ENCODE measurements at places on chromosomes 12 and 14.

- DNase-seq: no peak
Measured at GRCh38 chr12:52050116-52050757, 1.0 kb upstream of the NR4A1 start.

DNA sequence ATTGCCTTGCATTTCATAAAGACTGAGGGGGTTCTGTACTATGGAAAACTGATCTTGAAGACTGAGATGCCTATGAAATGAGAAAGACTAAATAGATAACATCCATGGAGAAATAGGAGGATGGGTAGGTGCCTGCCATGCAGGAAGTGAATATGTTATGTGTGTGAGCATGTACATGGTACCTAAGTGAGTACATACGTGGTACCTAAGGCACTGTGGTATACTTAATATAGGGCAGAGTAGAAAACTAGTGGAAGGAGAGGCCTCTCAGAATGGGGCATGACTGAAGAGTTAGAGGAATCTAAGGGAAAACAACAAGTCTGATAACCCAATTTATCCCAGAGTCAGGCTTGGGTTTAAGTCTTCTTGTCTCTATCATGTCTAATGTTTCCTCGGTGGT is 161.8 kb upstream of the DCN start:
- DNase-seq: no peak

DNA sequence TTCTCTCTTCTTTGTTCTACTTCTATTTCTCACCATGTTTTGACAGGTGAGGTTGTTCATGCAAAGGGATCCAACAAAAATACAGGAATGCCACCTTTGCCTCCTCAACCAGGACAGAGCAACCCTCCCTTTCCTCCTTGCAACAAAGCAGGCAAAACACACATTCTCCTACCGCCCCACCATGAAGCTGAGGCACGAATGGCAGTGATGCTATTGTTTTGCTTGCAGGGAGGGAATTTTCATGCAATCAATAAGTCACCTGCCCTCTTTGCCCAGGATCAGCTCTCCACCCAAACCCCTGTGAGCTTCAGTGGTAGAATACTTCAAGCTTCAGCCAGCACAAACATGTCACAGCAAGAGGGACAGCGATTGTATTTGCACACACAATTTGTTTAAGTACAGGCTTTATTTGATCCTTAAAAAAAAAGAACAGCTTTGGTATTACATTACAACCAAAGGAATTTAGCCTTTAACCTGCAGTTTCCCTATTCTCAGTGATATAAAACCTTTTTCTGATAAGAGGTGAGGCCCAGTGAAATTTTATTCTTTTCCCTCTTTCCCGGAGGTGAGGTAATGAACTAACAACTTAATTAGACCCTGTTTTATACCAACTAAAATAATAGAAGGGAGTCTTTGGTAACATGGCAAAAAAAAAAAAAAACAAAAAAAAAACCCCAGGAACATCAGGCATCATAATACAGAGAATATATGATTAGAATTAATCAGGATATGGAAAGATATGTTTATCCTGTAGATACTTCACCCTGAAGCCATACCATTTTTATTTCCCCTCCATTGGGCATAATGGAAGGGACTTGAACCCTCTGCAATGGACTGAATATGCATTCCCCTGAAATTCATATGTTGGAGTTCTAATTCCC is 87.0 kb upstream of the EEA1 start:
- DNase-seq: no peak

DNA sequence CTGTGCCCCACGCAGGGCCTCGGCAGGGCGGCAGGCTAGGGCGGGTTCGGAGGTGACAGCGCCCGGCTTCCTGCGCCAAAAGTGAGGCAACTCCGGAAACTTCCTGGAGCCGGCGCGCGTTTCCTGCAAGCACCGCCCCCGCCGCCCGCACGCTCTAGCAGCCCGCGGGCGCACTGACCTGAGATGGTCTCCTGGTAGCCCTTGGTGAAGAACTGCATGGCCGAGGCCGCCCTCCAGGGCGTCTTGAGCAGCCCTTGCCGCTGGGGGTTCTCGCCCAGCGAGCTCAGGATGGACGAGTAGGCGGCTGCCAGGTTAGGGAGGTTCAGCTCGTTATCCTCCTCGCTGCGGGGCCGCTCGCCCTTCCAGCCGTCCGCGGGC is 494 bp downstream of the GCH1 start:
- DNase-seq: peak; percentile 78

GRCh38 chr12:75823475-75823874 is 208.1 kb downstream of the PHLDA1 start:
- DNase-seq: no peak

DNA sequence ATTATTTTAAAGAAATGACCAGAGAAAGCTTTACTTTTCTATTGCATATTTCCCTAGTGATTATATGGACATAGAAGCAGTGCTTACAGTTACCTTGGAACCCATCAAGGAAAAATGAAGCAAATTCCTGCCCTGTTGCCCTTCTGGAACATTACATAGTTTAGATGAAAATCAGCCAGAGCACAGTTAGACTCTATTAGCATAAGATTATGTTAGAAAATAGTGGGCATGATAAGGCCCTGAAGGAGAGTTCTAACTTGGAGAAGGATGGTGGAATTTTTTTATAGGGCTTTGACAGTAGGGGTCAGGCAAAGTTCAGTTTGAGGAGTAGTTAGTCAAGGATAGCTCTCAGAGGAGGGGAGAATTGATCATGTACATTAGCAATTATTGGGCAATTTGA is 74.3 kb downstream of the FUT8 start:
- no peak for DNase-seq

- no peak for DNase-seq
Measured at GRCh38 chr14:99028521-99028920, 243.5 kb downstream of the BCL11B start.

- no peak for DNase-seq
Measured at GRCh38 chr14:61923348-61923747, 161.1 kb downstream of the SNAPC1 start.

DNA sequence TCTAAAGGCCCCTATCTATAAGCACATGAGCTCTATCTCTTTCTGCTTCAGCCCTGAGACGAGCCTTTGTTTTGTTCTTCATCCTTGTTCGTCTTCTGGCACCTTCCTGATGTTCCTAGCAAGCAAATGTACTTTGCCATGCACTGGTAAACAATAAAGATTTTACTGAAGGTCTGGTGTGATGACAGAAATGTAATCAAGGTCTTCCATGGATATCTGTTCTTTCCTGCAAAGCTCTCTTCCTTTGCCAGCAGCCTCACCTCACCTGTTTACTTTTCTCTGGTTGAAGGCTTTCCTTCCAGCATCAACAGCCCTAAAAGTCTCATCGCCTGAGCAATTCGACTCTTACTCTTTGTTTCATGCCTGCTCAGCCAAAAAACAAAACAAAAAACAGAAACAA is 330.3 kb downstream of the PCNX1 start:
- DNase-seq: no peak

GRCh38 chr12:56258068-56258819 is at the start of gene ANKRD52:
Gene ANKRD52, minus strand, starts transcription at chr12:56258384. Its CDS starts 115 bp downstream, at chr12:56258269.
- peak; percentile 77 for DNase-seq

DNA sequence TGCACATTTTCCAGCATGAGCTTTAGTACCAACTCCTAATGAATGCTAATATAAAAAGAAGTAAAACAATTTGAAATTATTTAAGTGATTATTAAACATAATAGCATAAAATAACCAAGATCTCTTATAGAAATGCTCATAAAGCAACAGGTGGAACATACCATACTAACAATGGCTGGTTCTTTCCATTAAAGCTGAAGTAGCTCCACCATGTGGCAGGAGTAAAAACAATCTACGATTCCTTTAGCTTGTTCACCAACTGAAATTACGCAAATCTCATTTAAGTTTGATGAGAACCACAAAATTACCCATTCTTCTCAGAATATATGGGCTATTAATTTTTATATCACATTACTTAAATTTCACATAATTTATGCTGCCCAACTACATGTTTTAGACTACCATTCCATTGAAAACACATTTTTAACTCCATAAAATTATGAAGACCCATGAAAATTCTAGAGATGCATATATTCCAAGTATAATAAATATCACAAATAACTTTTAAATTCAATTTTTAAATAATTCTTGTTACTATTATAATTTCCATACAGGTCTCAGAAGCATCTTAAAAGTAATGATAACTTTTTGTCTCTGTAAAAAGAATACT is 213.6 kb downstream of the DAD1 start:
- DNase-seq: no peak

- peak; percentile 5 for DNase-seq
Measured at GRCh38 chr12:3658327-3659163, 94.4 kb downstream of the CRACR2A start.

DNA sequence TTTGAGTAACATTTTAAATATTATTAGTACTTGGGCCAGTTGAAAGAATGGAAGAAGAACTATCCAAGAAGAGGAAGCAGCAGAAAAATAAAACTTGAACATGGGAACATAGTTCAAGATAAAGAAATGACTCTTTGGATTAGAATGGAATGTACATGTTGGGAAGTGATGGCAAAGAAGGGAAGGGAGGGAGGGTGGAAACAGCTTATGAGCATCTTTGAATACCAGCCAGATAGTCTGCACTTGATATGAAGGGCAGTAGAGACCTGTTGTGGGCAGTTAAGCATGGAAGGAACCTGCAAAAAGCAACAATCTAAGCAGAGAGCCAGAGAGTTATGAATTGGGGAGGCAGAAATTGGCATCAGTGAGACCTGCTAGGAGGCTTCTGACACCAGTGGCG is 10.0 kb upstream of the IL22 start:
- DNase-seq: no peak

DNA sequence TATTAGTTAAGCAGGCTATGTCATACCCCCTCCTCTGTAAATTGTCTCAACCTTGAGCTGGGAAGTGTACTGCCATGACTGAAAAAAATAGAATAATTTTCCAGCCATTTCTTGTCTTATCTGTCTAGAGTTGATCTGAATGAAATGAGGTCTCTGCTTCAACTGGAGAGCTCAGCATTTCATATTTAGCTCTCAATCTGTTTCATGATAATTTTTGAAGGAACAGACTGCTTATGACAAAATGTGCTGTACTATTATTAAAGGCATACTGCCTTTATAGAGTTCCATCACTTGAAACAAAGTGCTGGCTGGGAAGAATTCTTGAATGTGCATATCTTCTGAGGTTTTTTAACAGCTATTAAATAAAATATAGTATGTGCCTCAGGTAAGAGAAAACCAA is 19.1 kb downstream of the PTPRO start:
- DNase-seq: no peak

- DNase-seq: no peak
Measured at GRCh38 chr12:96549341-96549740, 60.0 kb downstream of the CFAP54 start.

- DNase-seq: no peak
Measured at GRCh38 chr12:105598031-105598430, 267.5 kb downstream of the C12orf75 start.

GRCh38 chr12:119828300-119828699 is 48.8 kb downstream of the CIT start:
- no peak for DNase-seq

- no peak for DNase-seq
Measured at GRCh38 chr12:130424858-130425697, 87.4 kb downstream of the PIWIL1 start.

DNA sequence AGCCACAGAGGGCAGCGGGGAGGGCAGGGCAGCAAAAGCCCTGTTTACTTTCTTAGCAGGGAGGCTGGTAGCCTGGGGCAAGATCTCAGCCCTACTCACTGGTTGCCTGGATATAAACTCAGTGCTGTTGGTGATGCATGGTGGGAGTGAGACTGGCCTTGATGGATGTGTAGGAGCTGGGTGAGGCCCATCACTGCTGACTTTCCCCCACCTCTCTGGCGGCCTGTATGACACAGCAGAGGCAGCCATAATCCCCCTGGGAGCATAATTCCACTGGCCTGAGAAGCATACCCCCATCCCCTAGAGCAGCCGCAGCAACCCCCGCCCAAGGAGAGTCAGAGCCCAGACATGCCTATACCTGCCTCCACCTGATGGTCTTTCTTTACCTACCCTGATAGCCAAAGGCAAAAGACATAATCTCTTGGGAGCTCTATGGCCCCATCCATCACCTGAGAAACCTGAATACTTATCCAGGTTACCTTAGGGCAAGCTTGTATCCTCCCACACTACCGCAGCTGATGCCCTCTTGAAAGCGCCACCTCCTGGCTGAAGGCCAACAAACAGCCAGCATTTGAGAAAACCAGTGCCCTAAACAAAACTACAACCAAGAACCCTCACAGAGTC is 59.3 kb downstream of the DNAI7 start:
- DNase-seq: no peak

- no peak for DNase-seq
Measured at GRCh38 chr14:53951627-53952303, 4.9 kb downstream of the BMP4 start.

GRCh38 chr12:4356041-4356327 is 23.5 kb downstream of the FGF23 start:
- DNase-seq: peak; percentile 52

GRCh38 chr12:104551313-104551931 is 94.7 kb downstream of the CHST11 start:
- no peak for DNase-seq

GRCh38 chr12:90226211-90226610 is 517.6 kb upstream of the ATP2B1 start:
- no peak for DNase-seq

- DNase-seq: no peak
Measured at GRCh38 chr12:87518481-87518880, 510.7 kb downstream of the C12orf50 start.

- DNase-seq: no peak
Measured at GRCh38 chr12:71356569-71356968, 83.0 kb upstream of the LGR5 start.

GRCh38 chr14:104011824-104012517 is 69.6 kb upstream of the RD3L start:
- DNase-seq: no peak

- DNase-seq: peak; percentile 81
Measured at GRCh38 chr14:24113801-24114531, 611 bp upstream of the DCAF11 start.

- no peak for DNase-seq
Measured at GRCh38 chr12:44076871-44077270, 241.0 kb downstream of the TMEM117 start.

DNA sequence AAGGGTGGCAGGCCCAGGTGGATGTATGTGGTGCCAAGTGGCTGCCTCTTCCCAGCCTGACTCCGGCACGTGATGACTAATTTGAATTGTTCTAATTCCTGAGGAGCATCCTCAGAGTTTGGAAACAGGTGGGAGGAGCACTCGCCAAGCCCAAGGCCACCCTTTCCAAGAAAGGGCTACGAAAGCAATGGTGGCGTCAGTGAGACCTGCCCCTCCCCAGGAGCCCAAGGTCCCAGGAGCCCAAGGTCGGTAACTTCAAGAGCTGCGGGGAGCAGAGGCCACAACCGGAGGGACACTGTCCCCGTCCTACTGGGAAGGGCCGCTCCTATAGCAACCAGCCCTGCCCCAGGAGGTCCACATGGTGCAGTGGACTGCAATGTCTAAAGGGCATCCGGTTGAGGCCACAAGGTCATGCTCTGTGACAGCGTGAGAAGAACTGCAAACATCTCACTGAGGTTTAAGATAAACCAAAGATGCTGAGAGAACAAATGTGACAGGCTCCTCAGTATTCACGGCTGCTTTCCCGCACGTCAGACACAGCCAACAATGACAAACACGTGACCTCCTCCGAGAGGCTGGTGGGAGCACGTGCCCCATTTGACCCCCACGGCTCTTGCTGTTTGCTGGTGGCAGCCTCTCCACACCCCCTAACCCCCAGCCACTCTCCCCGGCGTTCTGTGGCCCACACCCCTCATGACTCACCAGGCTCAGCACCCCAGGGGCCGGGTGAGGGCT is 79.6 kb downstream of the ITPK1 start:
- DNase-seq: no peak

- no peak for DNase-seq
Measured at GRCh38 chr12:83057436-83057835, 370.7 kb downstream of the TMTC2 start.

- no peak for DNase-seq
Measured at GRCh38 chr12:68959891-68960464, 27.0 kb upstream of the CPM start.
